Naive thymus-derived CD4-positive, alpha-beta T cell (primary cell): ENCODE measurements at places on chromosomes 2 and 18.

DNA sequence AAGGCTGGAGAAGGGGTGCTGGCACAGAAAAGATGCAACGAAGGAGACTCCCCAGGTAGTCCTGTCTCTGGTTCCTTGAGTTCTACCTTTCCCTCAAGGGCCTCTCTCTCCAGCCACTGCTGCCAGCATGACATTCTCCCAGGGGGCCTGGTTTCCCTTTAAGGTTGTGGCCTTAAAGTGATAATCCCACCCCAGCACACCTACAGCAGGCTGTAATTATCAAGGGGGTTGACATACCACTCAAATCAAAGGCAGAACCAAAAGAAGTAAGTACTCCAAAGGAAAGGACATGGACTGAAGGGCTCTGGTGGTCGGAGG, 127.4 kb upstream of the MSH6 start:
- DNase-seq: no peak

- no peak for DNase-seq
Observed at GRCh38 chr2:105841551-105841950, 96.8 kb downstream of the NCK2 start.

DNA sequence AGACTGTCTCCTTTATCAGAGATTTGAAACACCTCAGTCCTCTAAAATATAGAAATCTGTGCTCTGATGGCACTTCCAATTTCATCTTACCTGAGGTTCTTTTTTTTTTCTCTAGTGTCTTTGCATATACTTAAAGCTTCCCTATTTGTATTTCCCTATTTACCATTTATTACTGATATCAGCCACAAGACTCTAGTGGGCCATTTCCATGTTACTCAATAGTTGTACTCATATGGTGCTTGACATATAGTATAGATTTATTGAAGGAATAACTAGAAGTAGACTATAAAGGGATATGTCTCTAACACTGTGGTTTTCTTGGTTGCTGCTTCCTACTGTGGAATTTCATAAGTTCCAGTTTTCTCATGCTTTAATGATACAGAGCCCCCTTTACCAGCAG, 3.0 kb downstream of the RBM45 start:
- no peak for DNase-seq

DNA sequence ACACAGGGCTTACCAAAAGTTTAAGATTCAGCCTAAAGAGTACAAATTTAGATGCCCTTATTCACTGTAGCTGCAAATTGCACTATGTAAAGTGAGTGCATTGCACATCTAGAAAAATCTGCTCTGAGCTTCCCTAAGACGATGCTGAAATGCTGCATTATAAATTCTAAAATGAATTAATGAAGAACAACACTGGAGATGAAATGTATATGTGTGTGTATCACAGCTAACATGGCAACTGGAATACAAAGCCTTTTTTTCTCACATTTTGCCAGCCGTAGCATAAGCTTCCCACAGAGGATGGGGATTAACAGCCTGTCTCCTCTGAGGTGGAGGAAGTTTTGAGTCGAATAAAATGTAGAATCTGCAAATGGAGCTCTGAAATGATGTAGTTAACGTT, 338.3 kb upstream of the ZEB2 start:
- no peak for DNase-seq

- DNase-seq: no peak
Observed at GRCh38 chr18:35905436-35905835, 67.0 kb upstream of the RMP24 start.

- DNase-seq: no peak
Observed at GRCh38 chr2:70703900-70704549, 64.0 kb downstream of the ADD2 start.

DNA sequence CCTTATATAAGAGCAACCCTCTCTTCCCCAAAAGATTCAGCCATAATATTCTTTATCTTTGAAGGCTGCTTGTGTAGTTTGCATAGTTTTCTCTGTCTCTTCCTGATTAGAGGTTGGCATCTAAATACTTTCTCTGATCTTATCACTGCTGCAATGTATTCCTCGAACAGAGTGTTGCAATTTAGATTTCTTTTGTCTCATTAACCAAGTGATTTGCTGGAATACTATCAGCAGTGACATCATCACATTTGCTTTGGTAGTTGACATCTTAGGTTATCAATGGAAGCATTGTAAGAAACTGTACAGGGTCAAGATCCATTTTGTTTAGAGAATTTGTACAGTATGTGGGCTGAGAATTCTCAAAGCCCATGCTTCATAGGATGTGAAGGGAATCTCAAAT, 72.0 kb upstream of the NEUROD1 start:
- no peak for DNase-seq

DNA sequence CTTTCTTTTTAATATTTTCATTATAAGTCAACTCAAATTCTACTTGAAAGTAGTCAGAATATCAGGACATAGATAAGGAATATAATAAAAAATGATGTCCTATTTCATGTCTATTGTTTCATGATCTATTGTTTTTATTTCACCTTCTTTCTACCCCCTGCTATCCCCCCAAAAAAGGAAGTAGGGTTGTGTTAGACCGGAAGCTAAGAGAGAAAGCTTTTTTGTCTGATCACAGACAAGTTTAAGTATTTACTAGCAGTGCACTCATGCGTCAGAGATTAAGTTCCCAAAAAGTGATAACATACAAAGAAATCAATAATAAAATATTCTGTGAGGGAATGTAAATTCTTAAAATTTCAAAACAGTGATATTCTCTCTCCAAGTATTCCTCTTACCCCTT, 447.1 kb upstream of the CNTNAP5 start:
- DNase-seq: no peak

DNA sequence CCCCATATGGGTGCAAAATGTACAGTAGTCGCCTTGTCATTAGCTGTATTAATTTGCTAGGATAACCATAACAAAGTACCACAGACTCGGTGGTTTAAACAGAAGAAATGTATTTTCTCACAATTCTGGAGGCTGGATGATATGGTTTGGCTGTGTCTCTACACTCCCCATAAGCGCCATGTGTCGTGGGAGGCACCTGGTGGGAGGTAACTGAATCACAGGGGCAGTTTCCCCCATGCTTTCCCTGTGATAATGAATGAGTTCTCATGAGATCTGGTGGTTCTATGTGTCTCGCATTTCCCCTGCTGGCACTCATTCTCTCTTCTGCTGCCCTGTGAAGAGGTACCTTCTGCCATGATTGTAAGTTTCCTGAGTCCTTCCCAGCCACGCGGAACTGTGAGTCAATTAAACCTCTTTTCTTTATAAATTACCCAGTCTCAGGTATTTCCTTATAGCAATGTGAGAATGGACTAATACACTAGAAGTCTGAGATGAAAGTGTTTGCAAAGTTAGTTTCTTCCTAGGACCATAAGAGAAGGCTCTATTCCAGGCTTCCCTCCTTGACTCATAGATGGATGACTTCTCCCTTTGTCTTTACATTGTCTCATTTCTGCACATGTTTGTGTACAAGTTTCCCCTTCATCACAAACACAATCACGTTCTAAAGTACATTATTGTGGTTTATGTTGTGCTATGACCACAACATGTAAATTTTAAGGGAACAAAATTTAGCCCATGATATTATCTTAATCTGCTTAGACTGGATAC, 1442.6 kb downstream of the SUCLG1 start:
- DNase-seq: no peak

GRCh38 chr18:34870555-34871310, 160.6 kb downstream of the DTNA start:
- no peak for DNase-seq

DNA sequence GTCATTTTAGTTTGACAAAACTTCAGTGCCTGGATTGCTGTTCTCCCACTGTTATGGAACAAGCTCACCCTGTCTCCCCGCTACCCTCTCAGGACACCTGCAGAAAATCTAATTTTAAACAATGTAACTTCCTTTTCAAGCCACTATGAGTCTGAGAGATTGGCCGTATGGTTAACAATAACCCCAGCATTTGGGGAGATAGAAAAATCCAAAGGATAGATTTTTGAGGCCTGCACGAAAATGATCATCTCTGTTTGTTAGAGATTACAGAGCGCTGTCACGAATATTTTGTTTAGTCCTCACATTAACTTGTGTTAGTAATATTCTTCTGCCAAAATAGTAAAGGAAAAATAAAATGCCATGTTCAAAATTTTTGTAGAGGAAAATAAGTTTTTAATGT, 24.7 kb downstream of the CAB39 start:
- no peak for DNase-seq

DNA sequence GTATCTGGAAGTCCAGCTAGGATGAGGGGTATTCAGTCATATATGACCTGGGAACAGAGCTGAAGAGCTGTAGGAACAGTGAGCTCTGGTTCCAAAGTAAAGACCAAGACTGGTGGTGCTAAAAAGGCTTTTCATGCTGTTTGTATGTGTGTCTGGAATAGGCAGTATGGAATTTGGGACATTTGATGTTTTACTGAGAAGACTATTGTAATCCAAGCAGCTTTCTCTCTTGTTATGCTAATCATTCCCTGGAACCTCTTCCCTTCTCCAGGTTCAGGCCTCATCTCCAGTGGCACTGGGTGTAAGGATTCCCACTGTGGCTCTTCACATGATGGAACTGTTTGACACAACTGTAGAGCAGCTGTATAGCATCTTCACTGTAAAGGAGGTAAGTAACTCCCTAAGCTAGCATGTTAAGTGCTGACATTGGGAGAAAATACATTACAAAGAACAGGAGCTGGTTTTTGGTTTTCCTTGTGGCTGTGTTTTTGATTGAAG, 23.3 kb downstream of the C2orf74 start:
- no peak for DNase-seq

- no peak for DNase-seq
Observed at GRCh38 chr18:2907550-2908135, 60.8 kb downstream of the EMILIN2 start.

GRCh38 chr2:117723483-117723882, 91.0 kb upstream of the DDX18 start:
- no peak for DNase-seq

DNA sequence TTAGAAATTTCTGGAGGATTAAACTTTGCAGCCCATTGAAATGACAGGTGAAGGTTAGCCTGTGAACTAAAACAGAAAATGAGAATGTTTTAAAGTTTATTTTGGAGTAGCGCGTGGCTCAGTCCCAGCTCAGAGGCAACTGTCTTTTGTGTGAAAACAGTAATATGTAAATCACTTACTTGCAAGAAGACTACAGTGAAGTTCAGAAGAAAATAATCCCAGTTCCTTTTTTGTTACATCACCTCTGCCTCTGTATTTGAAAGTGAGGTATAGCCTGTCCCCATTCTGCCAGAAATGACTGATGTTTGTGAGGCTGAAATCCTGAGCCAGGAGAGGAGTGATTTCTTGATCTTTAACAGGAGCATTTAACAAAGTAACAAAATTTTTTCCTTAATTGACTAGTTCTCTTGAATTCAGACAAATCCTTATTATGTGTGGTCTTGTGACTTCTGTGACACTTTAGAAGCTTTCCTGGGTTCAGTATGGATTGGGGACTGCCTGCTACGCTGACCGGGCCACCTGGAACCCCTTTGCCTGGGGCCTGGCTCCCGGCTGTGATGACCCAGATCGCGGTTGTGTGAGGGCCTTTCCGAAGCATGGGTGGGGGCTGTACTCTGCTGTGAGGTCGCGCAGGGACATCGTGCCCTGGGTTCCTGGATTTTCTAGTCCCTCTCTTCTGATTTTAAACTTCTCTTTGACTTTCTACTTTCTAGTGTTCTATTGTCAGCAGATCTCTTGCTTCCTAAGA, 24.3 kb downstream of the TRAPPC12 start:
- DNase-seq: no peak

- no peak for DNase-seq
Observed at GRCh38 chr2:205764270-205764746, 82.0 kb downstream of the NRP2 start.

- no peak for DNase-seq
Observed at GRCh38 chr2:12261986-12262680, 454.6 kb upstream of the TRIB2 start.

DNA sequence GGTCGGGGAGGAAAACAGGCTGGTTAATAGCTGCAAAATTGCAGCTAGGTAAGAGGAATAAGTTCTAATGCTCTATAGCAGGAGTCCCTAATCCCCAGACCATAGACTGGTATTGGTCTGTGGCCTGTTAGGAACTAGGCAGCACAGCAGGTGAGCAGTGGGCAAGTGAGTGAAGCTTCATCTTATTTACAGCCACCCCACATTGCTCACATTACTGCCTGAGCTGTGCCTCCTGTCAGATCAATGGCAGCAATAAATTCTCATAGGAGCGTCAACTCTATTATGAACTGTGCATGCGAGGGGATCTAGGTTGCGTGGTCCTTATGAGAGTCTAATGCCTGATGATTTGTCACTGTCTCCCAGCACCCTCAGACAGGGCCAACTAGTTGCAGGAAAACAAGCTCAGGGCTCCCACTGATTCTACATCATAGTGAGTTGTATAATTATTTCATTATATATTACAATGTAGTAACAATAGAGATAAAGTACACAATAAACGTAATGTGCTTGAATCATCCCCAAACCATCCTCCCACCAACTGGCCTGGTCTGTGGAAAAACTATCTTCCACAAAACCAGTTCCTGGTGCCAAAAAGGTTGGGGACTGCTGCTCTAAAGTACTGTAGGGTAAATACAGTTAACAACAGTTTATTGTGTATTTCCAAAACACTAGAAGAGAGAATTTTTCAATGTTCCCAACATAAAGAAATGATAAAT, 91.7 kb upstream of the TFCP2L1 start:
- no peak for DNase-seq

DNA sequence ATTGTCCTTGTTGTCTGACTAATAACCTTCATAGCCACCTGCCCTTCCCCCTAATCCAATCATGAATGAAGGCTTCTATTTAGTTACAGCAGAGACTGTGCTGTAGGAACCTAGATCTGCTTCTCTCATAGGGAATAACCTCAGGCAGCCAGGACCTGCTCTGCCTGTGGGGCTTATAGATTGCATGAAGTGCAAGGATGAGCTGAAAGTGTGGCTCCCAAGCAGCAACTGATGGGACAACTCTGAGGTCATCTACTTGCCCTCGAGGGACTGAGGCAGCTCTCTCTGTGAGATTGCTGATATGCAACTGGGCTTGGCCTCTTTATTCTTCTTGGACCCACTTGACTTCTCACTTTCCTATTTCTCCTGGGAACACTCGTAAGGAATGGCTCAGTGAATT, 23.8 kb upstream of the SLC38A11 start:
- no peak for DNase-seq

- DNase-seq: no peak
Observed at GRCh38 chr18:46510386-46510785, 146.6 kb downstream of the LOXHD1 start.

DNA sequence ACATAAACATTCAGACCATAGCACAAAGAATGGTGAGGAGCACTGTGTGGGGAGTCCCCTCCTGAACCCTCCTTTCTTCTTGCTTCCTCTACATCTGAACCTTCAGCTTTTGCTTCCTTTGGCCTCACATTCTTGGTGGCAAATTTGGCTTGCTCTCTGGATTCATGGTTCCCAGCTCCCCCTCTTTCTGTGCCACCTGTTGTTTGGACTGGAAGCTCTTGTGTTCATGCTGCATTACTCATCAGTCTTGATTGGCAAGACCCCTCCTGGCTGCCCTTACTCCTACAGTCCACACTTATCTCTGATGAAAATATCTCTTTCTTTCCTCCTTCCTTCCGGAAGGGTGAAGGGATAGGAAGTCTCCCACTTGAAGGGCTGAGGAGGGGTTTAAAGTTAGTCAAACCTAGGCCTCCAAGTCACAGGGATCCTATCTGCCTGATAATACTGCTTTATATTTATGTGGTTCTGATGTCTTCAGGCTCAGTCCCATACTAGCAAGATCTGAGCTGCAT, 70.0 kb downstream of the MYO3B start:
- no peak for DNase-seq
